Dermis microvascular lymphatic vessel endothelial cell (primary cell): ENCODE measurements at places on chromosomes 5 and 9.

DNA sequence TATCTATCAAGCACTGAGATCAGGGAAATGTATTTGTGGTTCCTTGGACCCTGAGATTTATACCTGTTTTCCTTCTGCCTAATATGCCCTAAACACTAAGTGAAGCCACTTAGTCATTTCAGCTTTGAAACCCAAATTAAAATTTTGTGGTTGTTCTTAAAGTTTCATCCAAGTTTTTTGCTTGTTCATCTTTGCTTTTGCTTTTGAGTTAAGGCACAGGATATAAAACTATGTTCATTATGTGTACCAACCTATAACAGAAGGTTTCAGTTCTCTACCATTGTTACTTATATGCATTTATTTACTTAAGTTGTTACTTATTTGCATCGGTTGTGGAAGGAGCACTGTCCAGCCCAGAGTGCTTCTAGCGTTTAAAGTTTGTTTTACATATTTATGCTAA, 382.3 kb downstream of the PTPRD start:
- DNase-seq: no peak

DNA sequence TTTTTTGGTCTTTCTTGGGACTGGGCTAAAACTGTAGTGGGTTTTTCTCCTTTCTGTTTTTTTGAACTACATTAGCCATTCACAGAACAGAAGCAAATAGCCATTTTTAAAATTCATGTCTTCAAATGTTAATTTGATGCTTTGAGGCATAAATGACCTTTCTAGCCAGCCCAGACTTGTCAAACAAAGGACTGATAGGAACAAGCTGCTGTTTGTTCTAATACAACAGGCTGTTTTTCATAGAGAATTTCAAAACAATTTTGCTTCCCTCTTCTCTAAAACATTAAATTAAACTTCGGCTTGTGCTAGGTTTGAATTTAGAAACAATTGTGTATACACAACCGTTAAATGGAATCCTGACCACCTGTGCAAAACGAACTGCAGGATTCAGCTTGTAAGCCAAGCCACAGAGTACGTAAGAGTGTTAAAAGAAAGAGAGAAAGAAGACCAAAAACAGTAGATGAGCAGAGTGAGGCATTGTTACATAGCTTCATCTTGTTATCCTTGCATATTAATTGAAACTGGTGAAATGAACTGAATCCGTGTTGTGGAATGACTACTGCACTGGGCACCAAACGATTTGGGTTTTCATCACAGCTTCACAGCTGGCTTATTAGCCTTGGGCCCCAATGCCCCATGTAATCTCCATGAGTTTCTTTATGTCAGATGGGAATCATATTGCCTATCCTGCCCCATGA, 100.0 kb downstream of the ZSWIM6 start:
- no peak for DNase-seq

DNA sequence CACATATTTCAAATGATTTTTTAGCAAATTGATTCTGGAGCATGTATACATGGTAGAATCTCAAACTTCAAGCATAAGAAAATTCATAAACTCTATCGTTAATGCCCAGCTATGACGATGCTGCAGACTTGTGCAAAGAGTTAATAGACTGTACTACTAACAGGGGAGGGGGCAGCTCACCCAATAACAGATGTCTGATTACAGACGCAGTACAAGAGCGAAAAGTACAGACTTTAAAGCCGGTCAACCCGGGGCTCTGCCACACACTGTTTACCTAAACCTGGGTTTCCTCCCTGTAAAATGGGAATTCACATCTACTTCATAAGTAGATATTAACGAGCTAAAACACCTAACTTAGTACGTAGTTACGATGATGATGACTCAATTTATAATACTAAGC, 651 bp downstream of the TRIM23 start:
- peak; percentile 16 for DNase-seq

DNA sequence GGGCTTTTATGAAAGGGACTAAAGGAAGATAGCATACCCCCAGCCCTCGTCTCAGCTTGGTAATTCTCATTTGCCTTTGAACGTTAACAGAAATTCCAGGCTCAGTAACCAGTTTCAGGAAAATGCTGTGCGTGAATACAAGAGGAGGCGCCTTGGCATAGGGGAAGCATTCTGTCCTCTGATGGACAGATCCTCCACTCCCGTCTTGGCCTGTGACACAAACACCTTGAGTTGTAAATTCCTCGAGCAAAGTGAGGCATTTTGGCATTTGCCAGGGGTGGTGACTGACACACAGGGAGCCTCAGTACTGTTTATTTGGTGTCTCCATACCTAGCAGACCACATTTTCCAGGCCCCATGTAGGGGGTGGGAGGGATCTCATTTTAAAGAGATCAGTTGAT, 44.8 kb downstream of the APTX start:
- no peak for DNase-seq

- no peak for DNase-seq
These were observed 12.5 kb upstream of the C5orf63 start for GRCh38 chr5:127085796-127086195.

GRCh38 chr5:139141446-139142204, 56.5 kb downstream of the SIL1 start:
- DNase-seq: no peak

DNA sequence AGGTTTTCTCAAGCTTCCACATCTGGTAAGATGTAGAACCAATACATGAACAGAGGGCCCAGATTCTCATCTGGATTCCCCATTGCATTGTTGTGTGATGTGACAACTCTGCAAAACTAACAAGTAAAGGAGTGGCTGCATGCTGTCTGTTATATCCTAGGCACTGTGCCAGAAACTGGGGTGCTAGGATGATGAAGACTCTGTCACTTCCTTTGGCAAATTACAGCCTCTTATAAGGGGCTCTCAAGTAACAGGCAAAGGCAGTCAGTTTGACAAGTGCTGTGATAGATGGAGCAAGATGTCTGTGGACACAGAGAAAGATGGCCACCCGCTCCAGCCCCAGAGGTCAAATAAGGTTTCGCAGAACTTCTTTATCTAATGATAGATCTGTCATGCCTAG, 115.7 kb downstream of the PAPPA start:
- no peak for DNase-seq

GRCh38 chr5:1107167-1108022, 4.5 kb downstream of the SLC12A7 start:
- DNase-seq: no peak

- DNase-seq: no peak
These were observed 987.0 kb downstream of the NR2F1-AS1 start for GRCh38 chr5:92594031-92594430.

GRCh38 chr9:73548201-73548600, 396.5 kb downstream of the ANXA1 start:
- DNase-seq: no peak

- no peak for DNase-seq
These were observed 395.7 kb upstream of the SEMA6A start for GRCh38 chr5:116970318-116970717.

- no peak for DNase-seq
These were observed 203.9 kb downstream of the RAB3C start for GRCh38 chr5:58786711-58787303.

DNA sequence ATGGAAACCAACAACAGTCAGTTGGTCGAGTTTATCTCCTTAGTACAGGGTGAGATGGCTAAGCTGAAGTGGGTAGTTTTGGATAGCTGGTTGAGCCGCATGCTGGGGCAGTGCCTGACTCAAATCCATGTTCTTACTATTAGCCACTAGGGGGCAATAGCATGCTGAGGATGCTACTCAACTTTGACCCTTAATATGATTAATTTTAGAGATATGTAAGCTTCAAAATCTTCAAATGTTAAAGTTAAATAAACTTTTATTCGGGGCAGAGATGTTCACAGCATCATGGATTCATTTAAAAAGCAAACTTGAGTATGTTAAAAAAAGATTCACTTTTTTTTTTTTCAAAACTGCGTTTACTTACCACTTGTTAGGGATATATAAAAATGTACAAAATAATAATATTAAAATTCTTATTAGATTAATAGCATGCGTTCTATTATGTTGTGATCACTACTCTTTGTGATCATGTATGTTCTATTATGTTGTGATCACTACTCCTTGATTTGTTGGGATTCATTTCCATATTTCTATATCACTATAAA, 57.0 kb downstream of the C9orf153 start:
- peak; percentile 55 for DNase-seq

DNA sequence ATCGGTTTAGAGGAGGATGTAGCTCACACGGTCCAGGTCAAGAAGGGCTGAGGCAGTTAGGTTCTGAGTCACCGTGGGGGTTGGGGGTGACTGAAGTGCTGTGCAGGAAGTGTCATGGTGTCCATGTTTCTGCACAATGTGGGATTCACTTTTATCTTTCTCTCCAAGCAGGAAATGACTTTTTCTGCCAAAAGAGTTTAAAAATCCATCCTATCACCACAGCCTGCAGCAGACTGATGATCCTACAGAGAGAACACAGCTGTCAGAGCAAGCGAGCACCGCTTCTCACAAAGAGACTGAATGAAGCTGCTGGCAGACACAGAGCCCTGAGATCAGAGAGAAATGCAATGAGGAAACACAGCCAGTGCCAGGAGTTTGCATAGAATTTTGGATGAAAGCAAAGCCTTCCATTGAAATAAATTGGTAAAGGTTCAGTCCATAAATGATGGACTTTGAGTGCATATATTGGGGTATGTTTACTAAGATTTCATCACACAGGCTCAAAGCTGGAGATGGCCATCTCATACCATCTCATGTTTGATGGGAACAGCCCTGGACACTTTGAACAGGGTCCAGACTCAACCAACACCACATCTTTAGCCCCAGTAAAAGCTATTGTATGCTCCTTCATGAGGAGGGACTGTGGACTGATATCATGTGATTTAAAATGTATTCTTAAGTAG, 213.9 kb upstream of the FBXL7 start:
- DNase-seq: peak; percentile 80

DNA sequence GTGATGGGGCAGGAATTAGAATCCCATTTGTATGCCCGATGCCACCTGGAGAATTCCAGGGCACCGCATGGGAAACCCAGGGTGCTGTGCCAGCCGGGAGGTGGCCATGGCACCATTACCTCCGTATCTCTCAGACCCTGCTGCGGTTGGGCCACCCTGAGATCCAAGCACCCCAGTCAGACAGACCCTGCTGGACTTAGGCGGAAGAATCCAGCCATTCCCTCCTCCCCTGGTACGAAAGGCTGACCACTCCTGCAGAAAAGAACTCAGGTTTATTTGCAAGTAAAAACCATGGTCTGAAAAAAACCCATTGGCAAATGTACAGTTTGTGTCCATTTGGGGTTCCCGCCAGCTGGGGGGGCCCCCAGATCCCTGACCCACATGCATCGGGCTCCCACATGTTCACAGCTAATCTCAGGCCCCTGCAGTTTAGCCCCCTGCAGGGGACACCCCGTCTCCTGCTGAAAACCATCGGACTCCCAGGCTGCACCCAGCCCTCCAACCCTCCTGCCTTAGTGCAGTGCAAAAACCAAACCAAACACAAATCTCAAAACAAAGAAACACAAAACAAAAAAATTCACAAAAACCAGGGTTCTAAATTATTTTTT, 23.6 kb upstream of the SARDH start:
- DNase-seq: no peak

DNA sequence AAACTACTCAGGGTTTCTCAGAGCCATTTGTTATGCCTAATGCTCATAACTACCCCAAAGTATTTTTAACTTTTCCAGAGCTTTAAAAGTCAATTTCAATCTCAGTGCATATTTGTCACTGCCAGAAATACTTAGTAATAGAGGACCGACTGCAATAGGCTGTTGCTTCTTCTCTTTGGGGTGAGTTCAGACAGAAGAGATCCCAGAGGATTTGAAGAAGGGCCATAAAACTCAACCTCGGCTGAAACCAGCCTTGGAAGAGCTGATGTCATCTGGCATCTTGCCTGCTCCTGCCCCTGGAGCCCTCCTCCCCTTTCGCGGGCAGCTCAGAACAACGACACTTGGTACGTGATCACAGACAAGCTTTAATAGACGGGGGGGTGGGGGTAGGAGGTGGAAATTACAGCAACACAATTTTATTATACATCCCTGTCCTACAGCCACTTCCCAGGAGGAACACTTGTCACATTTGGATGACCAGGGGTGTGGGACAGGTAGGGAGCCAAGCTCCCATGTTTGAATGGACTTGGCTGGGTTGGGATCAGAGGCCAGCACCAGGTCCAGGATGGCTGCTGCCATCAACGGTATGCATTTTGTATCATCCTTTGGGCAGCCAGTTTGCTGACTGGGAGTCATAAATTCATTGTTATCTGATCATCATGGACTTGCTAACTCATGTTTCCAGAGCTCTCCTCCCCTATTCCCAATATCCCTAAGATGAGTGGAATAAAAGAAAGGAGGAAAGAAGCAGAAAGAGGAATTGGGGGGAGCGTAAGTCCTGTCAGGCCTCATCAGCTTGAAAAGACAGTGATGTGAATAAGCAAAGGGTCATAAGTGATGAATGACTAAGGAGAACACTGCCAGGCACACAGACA, 186.6 kb upstream of the PANK3 start:
- no peak for DNase-seq

- no peak for DNase-seq
These were observed 91.7 kb downstream of the TENT4A start for GRCh38 chr5:6804766-6805501.

DNA sequence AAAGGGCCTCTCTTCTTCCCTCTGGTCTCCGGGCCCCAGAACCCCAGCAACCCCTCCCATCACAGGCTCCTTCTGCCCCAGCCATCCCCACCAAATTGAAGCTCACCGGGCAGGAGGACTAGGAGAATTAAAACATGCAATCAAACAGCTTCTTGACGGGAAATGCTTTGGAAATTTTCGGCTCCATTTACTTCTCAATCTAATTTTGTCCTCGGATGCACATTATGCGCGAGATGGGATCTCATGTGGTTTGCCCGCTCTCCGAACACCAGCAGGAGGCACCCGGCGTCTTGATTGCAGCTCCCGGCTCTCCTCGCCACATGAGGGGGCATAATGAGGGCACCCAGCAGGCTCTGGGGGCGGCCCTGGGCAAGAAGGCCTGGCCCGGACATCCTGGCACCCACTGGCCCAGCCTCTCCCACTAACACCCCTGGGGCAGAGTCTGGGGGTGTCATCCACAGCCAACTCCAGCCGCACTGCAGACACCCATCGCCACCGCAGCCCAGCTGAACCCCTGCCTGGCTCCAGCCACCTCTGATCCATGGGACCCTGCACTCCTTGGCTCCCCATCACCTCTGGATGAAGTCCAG, 135.5 kb downstream of the PAX5 start:
- no peak for DNase-seq

DNA sequence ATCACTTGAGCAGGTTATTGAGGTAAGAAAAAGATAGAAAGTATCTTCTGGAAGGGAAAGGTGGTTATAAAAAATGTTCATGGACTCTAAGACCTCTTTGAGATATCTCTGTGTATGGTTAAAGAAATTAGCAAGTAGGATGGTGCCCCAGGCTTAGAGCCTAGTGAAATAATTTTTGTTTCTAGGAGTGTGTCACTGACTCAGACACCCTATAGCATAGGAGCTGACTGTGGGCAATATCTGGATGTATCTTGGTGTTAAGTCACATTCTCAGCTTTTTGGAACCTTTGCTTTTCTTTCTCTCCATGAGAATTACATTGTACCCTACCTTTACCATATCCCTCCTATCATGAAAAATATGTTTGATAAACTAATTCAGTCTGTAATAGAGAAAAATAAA, 12.0 kb downstream of the MACIR start:
- DNase-seq: no peak

DNA sequence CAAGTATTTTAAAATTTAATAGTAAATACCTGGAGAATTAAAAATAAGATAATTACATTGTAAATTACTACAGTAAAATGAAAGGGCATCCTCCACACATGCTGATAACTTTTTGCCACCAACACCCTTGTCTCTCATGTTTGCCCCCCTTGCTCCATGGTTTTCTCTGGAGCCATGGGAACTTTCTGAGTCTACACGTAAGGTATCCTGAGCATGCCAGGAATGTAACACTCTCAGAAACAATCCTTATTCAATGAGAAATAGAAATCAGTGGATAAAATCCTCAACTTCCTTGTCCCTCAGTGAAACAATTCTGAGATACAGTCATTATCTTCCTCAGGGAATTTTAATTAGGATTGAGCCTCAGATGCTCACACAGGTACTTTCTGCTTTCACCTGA, 108.9 kb downstream of the IZUMO3 start:
- DNase-seq: no peak
